ENCODE measurements at places on chromosomes 6 and 20.

DNA sequence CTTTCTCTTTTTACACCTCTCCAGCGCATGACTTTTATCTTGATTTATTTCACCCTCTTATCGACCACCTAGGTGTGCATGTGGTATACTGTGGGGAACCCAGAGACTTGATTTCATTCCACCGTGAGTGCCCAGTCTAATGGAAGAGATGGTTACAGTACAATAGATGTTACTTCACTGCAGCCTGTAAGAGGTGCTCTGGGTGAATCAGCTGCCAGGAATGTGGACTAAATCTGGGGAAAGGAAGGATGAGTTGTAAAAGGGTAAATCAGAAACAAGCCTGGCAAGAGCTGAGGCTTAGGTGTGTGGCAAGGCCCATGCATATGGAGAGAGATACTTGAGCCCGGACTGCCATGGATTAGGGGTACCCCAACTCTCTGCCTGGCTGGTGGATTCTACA is 7.4 kb downstream of the STK35 start:
- no peak for DNase-seq

GRCh38 chr6:167937948-167938911 is 59.2 kb upstream of the KIF25 start:
- DNase-seq: no peak

GRCh38 chr6:62288974-62289373 is 2.9 kb upstream of the KHDRBS2 start:
- DNase-seq: no peak

- DNase-seq: no peak
Measured at GRCh38 chr6:32843331-32843978, 392 bp downstream of the PSMB8 start.

GRCh38 chr6:126640356-126640755 is 300.4 kb downstream of the CENPW start:
- no peak for DNase-seq

GRCh38 chr6:113350461-113350860 is 506.7 kb upstream of the MARCKS start:
- no peak for DNase-seq

DNA sequence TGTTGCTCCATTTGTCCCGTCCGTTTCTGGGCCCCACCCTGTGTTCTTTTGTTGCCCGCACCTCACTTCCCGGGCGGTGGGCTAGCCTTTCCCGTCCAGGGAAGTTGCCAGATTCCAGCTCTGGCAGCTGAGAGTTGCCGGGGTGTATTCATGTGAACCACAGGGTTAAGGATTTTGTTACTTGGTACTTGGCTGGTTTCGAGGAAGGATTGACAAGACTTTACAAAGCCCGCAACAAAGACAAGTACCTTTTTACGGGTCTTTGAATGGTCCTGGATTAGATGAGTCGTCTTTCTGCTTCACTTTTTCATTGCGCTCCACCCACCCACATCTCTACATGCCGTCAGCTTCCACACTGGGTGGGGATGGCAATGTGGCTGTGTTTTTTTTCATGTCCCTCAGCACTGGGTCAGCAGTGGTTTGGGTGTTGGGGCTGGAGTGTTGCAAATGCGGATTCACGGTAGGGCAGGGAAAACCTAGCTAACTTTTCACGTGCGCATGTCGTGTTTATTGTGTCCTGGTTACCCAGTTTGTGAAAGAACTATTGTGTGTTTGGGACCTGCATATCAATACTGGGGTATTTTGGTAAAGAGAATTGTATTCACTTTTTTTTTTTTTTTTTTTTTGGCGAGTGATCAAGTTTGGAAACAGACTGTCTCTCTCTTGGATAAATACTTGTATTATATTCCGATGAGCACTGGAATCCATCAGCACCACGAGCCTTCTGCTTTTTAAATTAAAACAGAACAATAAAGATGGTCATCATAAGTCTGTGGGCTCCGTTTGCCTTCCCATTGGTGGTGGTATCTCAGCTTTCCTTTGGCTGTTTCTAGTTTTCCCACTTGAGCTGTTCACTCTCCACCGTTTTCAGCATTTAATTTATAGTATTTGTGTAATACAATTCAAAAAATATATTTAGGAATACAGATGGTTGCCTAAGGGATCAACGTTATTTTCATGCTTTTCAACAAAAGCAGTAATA is 1.2 kb downstream of the DUSP22 start:
- no peak for DNase-seq

- peak; percentile 39 for DNase-seq
Measured at GRCh38 chr6:44275749-44276648, 5.7 kb downstream of the TMEM151B start.

DNA sequence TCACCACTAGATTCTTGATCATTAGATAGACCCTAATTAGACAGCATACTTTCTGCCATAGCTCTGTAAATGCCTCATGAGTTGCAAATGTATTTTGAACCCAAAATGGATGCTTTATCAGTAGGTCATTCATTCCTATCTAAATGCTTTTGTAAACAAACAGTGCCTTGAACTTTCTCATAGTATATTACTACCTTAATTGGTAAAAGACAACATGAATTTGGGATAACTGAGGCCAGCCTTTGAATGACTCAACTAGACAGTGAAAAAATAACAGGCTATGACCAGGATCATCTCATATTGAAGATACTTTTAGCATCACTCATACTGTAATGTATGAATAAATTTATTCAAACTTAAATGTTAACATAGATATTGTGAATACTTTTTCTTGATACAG is 37.0 kb upstream of the PRL start:
- no peak for DNase-seq

GRCh38 chr20:11406877-11407276 is 510.8 kb upstream of the BTBD3 start:
- no peak for DNase-seq

DNA sequence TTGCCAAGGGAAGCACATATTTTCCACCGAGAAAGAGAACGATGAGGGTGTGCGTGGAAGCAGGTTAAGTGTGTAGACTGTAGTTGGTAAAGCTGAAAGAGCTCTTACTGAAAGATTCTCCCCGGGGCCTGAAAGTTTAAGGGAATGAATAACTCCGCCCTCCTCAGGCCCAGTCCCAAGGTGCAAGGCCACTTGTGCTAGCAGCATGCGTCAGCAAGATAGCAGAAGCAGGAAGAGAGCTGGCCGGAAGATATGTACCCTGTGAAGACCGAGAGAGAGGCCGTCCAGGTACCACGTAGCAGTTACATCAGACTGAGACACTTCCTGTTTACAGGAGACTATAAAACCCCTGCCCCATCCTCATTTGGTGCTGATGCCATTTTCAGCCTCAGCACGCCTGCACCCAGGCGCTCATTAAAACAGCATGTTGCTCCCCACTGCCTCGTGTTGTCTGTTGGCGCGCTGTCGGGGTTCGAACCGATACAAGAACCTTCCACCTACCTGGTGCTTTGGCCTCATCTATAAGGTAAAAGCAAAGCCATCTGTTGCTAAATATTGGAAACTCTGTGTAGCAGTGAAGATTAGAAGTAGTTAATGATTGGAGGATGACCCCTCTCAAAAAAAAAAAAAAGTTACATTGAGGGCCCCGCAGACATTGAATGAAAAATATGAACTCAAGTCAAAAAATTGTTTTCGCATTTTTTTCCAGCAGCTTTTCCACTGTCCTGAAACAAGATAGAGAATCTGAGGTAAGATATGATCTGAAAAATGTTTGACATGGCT is 18.6 kb upstream of the FAM135A start:
- DNase-seq: no peak

GRCh38 chr6:14399635-14400034 is 282.1 kb downstream of the CD83 start:
- no peak for DNase-seq

GRCh38 chr6:42088101-42088591 is 37.8 kb downstream of the TAF8 start:
- DNase-seq: no peak

DNA sequence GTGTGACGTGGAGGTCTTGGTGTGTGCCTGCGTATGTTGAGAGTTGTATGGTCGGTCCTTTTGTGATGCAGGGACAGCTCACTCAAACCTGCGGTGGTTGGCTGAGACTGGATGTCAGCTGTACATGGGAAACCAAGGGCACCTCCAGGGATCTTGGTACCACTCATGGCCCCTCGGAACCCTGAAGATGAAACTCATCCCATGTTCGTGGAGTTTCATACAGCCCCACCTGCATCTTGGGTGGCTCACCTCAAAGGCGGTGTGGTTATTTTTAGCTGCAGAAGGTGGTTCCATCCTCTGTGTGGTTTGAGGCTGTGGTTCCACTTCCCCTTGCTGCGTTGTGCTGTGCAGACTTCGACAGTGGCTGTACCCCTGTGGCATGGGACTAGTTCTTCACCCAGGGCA is 52.6 kb upstream of the SLC22A1 start:
- DNase-seq: no peak

- no peak for DNase-seq
Measured at GRCh38 chr20:5181958-5182357, 55.1 kb downstream of the CDS2 start.

DNA sequence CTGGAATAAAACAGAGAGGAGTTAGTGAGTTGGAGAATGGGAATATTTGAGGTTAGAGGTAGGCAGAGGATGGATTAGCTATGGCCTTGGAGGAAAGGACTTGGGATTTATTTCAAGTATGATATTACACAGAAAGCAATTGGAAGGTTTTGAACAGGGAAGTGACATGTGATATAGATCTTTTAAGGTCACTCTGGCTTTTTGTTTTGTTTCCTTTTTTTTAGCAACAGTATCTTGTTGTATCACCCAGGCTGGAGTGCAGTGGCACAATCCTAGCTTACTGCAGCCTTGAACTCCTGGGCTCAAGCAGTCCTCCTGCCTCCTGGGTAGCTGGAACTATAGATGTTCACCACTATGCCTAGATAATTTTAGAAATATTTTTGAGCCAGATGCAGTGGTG is 190.3 kb downstream of the UTRN start:
- no peak for DNase-seq

- no peak for DNase-seq
Measured at GRCh38 chr20:60310560-60311349, 352.5 kb downstream of the CDH26 start.

- DNase-seq: peak; percentile 20
Measured at GRCh38 chr6:125357515-125358256, 55.9 kb upstream of the HDDC2 start.

GRCh38 chr20:38210741-38211140 is 45.7 kb upstream of the TGM2 start:
- no peak for DNase-seq

- DNase-seq: peak; percentile 49
Measured at GRCh38 chr6:154868143-154868594, 126.9 kb upstream of the TIAM2 start.

DNA sequence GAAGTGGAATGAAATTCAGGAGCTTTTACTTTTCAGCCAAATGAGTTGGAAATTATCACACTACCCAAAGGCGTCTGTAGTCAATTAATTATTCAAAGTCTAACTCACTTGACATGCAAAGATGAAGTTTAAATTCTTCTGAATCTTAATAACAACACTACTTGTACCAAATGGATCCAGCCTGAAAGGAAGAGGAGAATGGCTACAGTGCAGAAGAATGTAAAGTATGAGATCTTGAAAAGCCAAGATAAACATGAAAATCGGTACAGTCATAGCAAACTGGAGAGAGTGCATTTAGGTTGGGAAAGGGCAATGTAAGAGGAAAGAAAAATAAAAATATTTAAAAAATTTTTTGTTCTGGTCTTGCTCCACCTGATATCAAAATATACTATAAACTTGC is 195.5 kb downstream of the SIM1 start:
- no peak for DNase-seq

DNA sequence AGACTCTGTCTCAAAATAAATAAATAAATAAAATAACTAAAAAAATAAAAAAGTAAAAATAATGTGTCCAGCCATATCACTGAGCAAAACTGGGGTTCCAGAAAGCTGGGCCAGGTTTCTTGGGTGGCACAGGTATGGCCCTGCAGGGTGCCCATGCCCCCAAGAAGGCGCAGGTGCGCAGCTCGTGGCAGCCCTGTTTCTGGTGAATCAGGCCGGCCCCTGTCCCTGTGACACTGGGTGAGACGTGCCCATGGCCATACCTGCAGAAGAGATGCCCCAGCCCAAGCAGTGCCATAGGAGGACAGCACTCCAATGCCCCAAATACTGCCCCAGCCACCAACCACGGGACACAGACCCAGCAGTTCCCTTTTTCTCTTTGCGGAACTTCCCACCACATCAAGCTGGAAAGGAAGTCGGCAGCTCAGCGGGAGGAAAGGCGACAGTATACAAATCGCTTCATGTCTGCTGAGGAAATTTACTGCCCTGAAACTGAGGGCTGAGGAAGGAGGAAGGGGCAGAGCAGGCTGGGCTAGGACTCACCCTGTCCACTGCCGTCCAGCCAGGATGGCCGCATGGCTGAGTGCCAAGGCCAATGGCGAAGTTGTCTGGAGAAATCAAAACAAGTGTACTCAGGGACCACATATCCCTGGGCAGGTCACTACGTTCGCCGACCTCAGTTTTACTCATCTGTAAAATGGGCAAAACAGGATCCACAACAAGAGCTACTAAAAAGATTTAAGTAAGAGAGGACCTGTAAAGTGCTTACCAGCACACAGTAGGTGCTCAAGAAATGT is 55.4 kb downstream of the PREX1 start:
- DNase-seq: no peak

DNA sequence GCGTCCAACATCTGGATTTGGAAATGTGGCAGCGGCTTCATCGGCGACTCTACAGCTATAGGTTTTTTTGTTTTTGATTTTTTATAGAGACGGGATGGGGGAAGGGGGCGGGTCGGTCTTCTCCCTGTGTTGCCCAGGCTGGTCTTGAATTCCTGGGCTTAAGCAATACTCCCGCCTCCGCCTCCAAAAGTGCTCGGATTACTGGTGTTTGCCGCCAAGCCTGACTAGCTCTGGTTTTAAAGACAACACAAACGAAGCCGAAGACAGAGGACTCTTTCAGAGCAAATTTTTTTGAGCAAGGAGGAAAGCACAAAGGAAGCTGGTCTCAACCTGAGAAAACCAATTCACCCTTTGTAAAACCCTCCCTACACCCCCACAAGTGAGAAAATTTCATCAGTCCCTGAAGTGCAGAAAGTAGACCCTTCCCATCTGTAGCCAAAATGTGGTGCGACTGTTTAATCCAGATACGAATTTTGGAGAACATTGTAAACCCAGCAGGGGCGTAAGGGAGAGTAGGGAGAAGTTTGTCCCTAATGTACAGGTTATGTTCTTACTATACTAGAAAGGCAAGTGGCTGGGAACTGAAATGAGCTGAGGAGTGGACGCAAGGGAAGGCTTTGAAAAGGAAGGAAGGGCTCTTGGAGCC is 185.9 kb downstream of the TRIM27 start:
- no peak for DNase-seq

Measured in NCI-H146 (cell line).